ENCODE measurements at places on chromosomes 1 and 21. TPM values are rescaled to one million over a fixed set of nuclear protein-coding genes. Genes with fewer than 3 reads are reported as not detected.

DNA sequence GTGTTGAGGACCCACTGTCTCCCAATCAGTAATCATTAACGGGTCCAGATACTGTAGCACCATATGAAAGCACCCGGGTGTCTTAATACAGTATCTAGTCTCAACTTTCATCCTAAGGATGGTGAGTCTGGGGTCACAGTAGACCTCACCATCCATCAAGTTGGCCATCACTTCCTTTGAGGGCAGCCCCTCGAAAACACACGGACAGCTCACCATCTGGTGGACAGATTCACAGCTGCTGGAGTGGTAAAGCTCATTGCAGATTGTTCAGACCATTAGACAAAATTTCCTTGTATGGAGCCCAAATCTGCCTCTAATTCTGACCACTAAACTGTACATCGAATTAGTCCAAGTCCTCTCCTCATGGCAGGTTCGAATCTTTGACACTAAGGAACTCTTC, 123.1 kb downstream of the PGBD5 start:
- DNase-seq, result no peak

DNA sequence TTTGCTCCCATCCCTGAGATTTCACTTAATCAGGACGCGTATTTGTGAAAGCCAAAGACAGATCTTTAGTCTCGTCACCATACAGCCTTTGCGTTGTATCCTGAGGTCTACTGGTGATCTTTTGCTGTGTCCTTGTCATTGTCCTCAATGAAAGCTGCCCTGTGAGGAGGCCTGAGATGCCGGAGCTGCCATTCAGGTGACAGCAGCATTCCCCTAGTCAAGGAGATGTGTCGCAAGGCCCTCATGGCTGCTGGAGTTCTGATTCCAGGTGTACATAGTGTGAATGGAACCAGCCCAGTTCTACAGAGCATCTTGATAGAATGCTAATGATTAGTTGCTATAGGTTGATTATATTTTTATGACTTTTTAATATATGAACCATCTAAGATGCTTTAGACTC, 24.1 kb downstream of the TTF2 start:
- DNase-seq, result no peak

GRCh38 chr1:199265319-199265718, 626.5 kb downstream of the PTPRC start:
- DNase-seq, result no peak

DNA sequence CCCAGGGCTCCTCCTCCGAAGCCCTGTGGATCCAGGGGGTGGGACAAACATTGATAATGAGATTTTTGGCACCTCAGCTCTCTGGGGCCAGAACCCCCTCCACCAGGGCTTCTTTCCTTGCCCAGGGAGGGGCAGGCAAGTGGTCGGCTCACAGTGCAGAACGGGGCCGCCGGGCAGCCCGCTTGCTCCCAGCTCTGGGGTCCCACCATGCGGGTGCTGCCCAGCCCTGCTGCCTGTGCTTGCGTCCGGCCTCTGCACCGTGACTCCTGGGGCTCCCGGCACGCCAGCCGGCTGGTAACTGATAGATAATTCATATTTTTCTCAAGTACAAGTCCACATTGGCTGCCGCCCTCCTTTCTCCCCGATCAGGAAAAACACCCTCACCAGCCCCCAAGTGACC, 42.0 kb upstream of the CCDC27 start:
- DNase-seq, result no peak

Gene BGLAP
- total RNA-seq, result not detected

GRCh38 chr1:121516234-121516967, 331.6 kb downstream of the SRGAP2C start:
- DNase-seq, result peak; percentile 38

- no peak for DNase-seq
Observed at GRCh38 chr21:31358158-31358557, 14.1 kb upstream of the TIAM1 start.

DNA sequence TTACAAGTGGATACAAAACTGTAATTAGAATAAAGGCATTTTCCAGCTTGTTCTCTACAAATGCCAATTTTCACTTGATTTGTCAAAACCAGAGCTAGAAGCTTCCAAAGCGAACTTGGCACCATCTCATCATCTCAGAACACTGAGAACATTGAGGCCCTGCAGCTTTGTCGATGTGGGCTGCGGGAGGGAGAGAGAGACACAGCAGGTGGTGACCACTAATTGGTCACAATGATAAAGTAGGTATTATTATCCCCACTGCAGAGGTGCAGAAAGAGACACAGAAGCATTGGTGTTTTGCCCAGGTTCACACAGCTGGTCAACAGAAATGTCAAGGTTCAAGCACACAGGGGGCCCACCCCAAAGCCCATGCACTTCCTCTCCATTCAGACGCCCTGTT, 72.2 kb upstream of the KRTAP19-8 start:
- DNase-seq, result no peak

DNA sequence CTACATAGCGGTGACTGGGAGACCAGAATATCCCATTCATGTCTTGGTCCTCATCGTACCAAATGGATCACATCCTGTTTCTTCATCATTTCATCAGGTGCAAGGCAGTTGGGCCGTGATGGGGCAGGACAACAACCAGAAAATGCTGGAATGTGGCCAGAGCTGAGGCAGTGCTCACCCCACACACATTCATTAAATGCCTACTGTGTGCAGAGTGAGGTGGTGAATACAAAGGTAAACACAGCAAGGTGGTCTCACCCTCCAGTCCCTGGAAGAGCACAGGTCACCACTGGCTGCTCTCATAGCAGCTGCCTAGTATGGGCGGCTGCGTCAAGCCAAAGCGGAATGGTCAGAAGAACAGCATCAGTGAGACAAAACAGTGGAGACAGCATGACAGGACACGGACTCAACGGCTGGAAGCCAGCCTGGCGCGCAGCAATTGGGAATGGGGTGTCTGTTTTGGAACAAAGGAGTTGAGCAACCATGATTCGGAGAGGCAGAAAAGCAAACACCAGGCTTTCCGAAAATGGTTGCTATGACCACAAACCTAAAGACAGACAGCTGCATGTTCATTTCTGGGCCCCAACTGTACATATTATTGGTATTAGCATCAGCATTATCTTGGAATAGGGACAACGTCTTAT, 5.6 kb upstream of the ADAMTSL4 start:
- peak; percentile 75 for DNase-seq

GRCh38 chr1:147641695-147642592, 28.4 kb downstream of the ACP6 start:
- DNase-seq, result peak; percentile 50

- no peak for DNase-seq
Observed at GRCh38 chr1:54767526-54767925, 3.2 kb upstream of the PARS2 start.

Gene PRAMEF7
- not detected for total RNA-seq

DNA sequence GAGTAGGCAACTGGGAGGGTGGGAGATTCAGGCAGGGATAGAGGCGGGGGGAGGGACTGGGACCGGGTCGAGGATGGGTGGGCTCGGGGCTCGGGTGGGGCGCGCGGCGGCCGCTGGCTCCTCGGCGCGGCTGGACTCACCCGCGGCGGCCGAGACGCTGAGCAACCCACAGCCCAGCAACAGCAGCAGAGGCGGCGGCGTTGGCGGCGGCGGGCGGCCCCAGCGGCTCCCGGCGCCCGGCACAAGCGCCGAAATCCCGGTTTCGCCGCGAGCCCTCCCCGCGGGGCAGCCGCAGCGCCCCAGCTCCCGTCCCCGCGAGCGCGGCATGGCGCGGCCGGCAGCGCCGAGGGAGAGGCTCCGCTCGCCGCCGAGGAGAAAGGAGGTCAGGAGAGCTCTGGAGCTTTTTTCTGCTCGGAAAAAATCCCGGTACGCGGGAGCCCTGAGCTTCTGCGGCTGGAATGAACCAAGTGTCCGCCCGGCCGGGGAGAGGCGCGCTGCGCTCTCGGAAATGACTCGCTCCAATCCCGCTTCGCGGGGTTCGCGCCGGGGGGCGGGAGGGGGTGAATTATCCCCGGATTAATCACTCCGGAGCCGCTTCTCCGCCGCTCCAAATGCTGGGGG, at the start of gene CSMD2:
CSMD2 (minus strand) TSS at position 460 of the 621 bp plus-strand sequence; CDS start at position 327, 133 bp downstream.
- DNase-seq, result peak; percentile 74

GRCh38 chr1:10451287-10451686, 1.5 kb downstream of the CORT start:
- no peak for DNase-seq

- DNase-seq, result no peak
Observed at GRCh38 chr1:226097866-226098625, 35.5 kb downstream of the H3-3A start.

Gene KRTAP19-4
- total RNA-seq, result not detected

DNA sequence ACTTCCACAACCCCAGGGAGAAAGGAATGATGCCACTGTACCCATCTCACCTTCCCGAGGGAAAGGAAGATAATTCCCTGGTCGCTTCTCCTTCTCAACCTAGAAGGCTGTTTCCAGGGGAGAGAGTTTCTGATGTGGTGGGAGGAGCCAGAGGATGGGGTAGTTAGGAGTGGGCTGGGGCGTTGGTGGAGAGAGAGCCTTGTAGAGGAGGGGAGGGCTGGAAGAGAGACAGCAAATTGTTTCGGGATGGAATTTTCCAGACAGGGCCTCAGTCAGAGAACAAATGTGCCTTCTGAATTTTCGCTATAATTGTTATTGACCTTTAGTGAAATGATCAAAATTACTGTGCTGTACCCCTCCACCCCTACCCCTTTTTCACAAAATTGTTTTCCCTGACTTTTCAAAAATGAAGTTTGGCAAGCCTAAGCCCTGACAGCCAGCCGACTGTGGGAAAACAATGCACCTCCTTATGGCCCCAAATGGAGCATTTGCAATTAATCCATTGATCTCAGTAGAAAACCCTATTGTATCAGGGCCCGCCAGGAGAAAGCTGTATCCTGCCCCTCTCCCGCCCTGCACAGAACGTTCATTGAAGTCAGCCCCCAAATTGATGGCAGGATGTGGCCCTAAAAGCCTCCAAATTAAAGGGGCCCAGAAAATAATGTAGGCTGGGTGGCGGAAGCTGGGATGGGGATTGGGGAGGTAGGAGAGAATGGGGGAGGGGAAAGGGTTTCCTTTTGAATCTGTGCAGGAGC, 69.1 kb upstream of the JUN start:
- DNase-seq, result no peak

GRCh38 chr1:196155586-196155985, 452.7 kb downstream of the KCNT2 start:
- DNase-seq, result no peak

DNA sequence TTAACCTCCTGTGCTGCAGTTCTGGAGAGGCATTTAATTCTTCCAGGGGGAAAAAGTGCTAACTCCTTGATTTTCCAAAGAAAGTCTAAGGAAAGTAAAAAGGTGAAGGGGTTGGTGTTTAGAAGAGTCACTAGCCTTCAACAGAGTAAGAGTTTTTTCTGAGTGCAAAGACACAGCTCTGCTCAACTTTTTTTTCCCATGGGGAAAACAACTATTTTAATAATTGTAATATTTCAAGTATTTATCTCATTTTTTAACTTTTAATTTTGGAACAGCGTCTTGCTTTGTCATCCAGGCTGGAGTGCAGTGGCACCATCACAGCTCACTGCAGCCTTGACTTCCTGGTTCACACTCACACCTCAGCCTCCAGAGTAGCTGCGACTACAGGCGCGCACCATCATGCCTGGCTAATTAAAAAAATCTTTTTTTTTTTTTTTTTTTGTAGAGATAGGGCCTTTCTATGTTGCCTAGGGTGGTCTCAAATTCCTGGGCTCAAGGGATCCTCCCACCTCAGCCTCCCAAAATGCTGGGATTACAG, 202.6 kb downstream of the APP start:
- no peak for DNase-seq

DNA sequence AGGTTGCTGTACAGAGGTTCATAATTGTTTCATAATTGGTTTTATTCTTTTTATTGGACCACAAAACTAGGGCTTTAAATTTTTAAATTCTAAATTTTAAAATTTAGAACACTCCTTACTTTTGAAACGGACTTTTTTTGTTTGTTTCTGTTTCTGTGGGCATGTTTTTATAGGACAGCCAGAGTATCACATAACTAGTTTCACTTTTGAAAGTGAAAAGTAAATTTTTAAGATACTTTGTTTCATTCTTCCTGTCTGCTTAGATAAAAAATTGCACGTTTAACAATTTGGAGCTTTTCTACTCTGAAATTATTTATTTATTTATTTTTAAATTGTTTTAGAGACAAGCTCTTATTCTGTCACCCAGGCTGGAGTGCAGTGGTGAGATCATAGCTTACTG, 29.7 kb downstream of the MDM4 start:
- no peak for DNase-seq

DNA sequence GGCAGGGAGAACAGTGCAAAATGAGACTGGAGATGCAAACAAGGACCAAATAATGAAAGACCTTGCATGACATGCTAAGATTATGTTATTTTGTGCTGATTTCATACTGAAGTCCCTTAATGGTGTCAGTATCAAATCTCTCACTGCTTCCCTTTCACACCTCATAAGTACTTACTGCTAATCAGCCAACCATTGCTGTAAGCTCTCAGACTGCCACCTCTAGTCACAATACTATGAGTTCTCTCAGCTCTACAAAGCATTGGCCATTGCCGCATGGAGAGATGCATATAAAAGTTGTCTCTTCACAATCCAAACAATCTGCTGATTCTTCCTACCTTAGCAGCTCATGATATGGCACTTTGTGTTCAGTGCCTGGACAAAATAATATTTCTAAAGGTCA, 375.4 kb downstream of the LTN1 start:
- DNase-seq, result no peak
